ENCODE measurements at places on chromosomes 11 and 22. TPM values are rescaled to one million over a fixed set of nuclear protein-coding genes. Genes with fewer than 3 reads are reported as not detected.
A peak's percentile ranks its signal among the peaks of the same experiment; 100 is the strongest.

GRCh38 chr11:66848671-66849500 lies 5.6 kb downstream of the RCE1 start:
- DNase-seq: no peak

Gene TSSC4
- total RNA-seq: 66.6 TPM

Gene KRTAP5-7
- total RNA-seq: not detected

DNA sequence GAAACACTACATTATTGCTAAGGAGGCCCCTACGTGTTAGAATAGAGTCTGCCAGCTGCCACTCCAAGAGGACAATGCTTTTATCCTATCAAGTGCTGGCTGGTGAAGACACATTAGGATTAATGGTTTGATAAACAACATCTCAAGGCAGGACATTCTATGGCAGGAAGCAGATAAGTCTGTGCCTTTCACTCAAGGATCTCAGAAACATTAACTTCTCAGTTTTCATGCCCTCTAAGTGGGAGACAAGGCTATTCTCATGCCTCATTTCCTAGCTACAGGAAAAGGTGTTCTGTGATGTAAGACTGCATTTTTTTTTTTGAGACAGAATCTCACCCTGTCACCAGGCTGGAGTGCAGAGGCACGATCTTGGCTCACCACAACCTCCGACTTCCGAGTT lies 23.5 kb upstream of the TIMP3 start:
- DNase-seq: no peak

DNA sequence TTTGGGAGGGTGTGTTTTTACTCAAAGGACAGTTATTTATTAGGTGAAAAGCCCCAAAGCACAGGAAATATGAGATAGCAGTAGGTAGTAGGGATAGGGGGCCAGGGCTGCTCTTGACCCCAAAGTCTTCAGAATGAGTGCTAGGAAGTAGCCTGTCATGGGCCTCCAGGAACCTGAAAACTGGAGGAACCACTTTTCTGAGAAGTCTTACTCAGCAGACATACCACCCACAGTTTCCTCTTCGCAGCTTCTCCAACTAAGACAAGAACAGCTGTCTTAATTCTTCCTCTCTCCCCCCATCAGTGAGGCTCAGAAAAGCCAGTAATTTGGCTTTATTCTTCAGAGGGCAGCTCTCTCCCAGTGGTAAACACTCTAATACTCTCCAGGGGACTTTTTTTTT lies 84.0 kb upstream of the CTSC start:
- DNase-seq: no peak

- peak; percentile 5 for DNase-seq
Measured at GRCh38 chr11:128299132-128299726, 288.1 kb downstream of the ETS1 start.

DNA sequence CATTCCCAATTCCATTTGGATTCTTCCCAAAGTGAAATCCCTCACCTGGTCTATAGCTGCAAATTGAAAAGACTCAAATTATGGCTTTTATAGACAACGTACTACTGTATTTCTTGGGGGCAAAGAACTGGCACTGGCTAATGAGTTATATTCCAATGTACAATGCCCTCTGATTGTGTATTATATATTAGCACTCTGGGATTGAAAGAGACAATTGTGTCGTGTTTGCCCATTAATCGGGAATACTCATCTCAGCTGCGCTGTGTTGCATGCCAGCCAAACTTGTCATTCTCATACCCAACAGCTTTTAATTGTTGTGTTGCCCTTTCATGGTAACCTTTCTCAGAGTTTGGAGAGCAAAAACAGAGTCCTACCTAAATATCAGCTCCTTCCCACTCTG lies 55.0 kb upstream of the ZBTB44 start:
- no peak for DNase-seq

GRCh38 chr11:132186699-132187098 lies 816.3 kb downstream of the NTM start:
- no peak for DNase-seq

- no peak for DNase-seq
Measured at GRCh38 chr22:16609548-16610261, 17.1 kb upstream of the CCT8L2 start.

GRCh38 chr22:30246814-30247376 lies 336 bp upstream of the LIF start:
- no peak for DNase-seq

- no peak for DNase-seq
Measured at GRCh38 chr11:124627546-124627945, 4.9 kb downstream of the TBRG1 start.

DNA sequence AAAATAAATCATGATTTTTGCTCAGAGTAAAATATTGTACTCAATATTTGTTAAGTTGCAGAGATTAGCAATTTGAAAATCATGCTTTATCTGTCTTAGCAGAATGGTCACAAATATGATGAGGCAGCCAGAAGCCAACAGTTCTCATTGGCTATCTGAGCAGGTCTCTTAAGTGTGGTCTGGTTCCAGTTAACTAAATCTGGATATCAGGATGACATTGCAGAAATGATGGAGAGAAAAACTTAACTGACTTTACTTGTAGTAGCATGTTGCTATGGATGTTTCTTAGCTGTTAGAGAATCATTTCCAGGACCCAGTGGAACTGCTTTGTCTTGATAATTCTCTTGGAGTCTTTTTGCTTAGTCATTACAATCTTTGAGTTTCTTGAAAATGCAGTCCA lies 1070.3 kb downstream of the JRKL start:
- DNase-seq: no peak

Gene RAB38
- total RNA-seq: 1.5 TPM

Gene TECTA
- total RNA-seq: 0.16 TPM

DNA sequence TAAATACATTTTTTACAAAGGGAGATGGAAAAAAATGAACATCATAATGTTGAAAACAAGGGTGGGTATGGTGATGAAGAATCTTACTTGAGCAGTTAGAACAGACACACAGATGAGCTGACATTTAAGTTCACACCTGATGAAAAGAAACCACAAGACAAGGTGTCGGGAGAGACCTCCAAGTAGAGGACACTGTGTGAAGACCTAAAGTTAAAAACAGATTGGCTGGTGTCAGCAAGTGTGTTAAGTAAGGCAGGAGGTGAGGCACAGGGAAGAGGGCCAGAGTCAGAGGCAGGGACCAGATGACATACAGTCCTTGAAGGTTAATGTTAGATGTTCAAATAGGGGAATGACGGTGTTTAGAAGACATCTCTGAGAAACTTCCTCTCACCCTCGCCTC lies 236.8 kb downstream of the FAT3 start:
- no peak for DNase-seq

GRCh38 chr22:50361222-50361621 lies 18.1 kb downstream of the PPP6R2 start:
- DNase-seq: no peak

Gene KCNK7
- total RNA-seq: not detected

Gene COMT
- total RNA-seq: 311 TPM

- DNase-seq: peak; percentile 8
Measured at GRCh38 chr11:30960387-30960992, 374.3 kb upstream of the MPPED2 start.

Gene C1QTNF5
- total RNA-seq: 8.6 TPM

DNA sequence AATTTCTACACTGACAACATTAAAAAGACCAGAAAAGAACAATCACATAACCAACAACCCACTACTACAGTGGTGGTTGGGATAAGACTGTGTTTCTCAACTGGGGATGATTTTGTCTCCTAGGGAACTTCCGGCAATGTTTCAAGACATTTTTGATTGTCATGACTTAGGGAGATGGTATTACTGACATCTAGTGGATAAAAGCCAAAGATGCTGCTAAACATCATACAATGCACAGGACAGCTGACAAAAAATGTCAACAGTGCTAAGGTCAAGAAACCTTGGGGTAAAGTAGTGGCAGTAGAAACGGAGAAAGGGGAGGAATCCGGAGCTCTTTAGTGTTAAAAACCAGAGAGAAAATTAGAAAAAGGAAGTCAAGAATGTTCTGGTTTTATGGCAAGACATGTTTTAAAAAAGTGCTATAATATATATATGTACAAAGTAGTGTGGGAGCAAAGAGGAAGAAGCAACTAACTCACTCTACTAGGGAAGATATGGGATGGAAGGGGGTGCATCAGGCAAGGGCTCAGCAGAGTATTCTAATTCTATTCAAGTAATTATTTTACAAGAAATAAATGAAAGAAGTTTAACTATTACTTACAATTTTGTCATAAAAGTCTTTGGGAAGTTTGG lies 37.2 kb downstream of the CKAP5 start:
- peak; percentile 9 for DNase-seq

GRCh38 chr22:39663751-39664150 lies 93.2 kb downstream of the CACNA1I start:
- no peak for DNase-seq

Gene MRGPRE
- not detected for total RNA-seq

- DNase-seq: no peak
Measured at GRCh38 chr11:58047818-58048217, 17.1 kb downstream of the OR6Q1 start.

Gene POU2AF1
- not detected for total RNA-seq

Gene PRRG4
- not detected for total RNA-seq

DNA sequence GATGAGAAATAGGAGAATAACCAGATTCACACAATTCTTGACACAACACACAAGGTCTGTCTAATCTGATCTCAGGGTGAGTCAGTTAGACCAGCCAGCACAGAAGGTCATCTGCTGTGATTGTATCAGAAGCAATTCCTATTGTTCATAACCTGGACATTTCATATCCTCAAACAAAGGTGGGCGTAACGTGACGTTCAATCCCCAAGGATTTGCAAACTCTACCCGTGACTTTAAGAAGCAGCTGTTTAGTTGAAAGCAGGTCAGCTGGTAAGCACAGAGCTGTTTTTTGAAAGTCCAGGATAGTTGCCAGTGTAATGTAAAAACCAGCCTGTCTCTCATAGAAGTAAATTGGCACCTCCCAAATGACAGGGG lies 385.1 kb downstream of the DCDC1 start:
- DNase-seq: no peak

- DNase-seq: no peak
Measured at GRCh38 chr11:117839380-117839881, 14.9 kb upstream of the FXYD2 start.

Gene ANKK1
- not detected for total RNA-seq

DNA sequence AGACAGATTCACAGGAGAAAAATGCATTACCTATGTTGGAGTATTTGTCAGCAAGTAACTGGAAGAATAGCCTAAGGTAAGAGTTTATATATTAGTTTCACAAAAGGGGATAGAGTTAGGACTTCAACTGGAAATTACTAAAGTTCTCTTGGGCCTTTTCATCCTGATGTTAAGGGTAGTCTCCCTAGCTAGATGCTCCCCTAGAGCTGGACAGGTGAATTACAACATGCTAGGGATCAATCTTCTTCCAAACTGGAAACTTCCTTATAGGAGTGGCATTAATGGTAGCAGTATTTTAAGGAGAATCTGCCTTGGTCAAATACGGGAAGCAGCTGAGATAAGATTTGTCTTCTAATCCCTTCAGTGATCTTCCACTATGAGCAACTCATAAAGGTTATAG lies 632.8 kb upstream of the RAG2 start:
- no peak for DNase-seq

DNA sequence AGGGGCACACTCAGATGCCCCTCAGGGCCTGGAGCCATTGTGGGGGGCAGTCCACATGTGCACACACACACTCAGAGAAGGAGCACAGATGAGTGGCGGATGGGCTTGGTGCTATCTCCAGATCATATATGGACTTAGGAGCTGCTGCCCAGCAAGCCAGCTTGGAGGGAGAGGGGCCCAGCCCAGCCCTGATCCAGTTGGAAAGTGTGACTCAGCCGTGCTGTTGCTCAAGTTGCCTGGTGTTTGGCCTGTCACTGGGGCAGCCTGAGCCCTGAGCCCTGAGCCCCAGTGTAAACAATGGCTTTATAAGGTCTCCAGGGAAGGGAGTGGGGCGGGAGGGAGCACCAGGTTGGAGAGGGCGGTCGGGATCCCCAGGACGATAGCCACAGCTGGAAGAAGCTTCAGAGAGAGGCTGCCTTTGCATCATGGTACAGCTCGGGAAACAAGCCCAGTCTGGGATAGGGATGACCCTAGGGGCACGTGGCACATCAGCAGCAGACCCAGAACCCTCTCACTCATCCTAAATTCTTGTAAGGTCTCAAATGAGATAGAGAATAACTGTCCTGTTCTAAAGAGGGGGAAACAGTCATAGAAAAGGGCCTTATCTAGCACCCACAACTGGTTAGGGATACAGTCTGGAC lies 4.8 kb downstream of the SELENOM start:
- peak; percentile 97 for DNase-seq

DNA sequence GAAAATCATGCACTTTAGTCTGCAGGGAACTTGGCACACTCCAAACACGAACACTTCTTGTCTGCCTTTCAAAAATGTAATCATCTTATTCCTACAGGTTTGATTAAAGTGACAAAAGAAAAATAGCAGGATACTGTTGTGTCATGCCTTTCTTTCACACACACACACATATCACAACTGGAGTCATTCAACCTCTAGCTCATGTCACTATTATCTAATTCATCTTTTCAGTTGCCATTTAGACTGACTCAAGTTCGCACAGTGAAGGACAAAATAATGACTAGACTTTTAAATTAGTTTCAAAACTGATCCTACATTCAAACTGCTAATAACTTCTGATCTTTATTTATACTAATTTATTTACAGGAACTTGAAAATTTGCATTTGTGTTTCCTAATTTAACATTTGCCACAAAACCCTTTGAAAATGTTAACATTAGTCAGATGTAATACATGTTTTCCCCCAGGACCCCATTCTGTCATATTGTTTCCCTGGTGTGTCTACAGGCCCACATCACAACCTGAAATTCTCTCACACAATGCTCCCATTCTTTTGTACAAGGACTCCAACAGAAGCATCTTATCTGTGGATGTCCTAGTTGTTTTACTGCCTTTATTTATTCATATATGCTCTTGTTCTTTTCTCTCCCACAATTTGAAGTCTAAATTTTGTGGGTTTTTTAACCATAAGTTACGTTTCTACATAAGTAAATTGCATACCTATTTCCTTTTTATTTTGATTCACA lies 171.1 kb downstream of the GRIA4 start:
- DNase-seq: no peak

Gene TMPRSS6
- not detected for total RNA-seq

DNA sequence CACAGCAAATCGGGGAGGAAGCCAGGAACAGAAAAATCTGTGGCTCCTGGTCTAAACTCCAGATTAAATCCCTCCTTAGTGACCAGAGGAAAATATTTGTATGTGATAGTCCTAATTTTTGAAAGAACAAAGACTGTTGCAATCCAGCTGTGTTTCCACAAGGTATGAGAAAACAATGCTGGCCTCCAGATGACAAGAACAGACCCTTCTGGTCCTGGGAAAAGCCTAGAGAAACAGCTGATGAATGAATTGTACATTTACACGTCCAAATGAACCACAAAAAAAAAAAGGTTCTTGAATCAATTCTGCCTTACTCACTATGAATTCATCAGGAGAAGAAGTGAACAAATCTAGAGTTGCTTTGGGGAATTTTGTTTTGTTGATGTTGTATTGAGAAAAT lies 63.7 kb downstream of the ETS1 start:
- no peak for DNase-seq
